ENCODE measurements at places on chromosomes 4 and X.

DNA sequence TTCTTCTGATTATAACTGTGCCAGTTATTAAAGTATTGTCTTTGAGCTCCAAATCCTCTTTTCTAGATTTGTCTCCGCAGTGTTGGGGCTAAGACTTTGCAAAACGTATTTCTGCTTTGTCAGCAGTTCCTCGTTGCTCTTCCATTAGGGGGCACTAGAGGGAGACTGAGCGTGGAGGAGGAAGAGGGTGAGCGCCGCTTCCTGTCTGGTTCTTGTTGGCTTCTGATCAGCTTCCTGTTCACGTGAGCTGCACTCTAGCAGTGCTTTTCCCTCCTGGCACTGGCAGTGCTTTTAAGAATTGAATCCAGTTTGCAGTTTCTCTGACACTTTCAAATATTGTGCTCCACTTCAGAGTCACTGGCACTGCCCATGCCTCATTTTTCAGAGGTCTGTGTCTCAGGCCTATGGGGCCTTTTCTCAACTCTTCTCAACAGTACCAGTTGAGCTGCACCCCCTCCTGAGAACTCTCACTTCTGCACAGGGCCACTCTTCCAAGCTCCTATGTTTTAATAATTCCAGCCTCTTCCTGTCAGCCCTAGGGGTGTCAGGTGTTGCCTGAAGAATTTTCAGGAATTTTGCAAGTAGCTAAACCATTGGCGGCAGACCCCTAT lies 54.4 kb upstream of the LCORL start:
- no peak for DNase-seq

DNA sequence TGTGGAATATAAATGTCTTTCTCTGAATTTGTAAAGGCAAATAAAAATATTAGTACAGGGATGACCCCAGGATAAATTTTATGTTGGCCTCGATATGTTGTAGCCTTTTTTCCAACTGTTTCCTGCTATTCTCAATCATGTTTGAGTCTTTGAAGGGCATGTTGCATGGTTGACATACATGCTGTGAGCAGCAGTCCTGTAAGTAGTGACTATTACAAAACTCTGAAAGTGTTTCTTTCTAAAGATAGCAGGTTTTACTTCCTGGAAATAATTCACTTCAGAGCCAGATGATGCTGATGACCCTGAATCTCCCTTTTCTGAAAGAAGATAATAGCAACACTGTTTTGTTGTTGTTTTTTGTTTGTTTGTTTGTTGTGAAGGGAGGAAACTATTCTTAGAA lies 393.0 kb upstream of the GNPDA2 start:
- no peak for DNase-seq

DNA sequence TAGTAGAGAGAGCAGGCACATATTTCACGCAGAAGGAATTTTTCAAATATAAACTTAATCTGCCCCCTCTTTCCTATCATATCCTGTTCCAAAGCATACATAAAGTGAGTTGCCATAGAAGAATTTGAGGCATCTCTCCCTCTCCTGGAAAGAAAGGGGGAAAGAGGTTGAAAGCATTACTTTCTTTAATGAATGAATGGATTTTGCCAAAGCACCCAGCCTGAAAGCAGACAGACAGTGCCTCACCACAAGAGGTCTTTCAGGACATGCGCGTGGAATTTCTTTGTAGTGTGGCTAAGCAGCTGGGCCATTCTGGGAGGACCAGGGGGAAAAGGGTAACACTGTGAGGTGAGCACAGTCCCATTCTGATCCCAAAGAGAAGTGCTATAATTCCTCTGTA lies 651.4 kb downstream of the IQCM start:
- peak; percentile 65 for DNase-seq

GRCh38 chr4:141220271-141220670 lies 424 bp upstream of the ZNF330 start:
- DNase-seq, result no peak

- no peak for DNase-seq
These were observed 2.1 kb upstream of the STS start for GRCh38 chrX:7145454-7145853.
